ENCODE measurements at places on chromosomes 7 and 10.
A peak's percentile ranks its signal among the peaks of the same experiment; 100 is the strongest.

DNA sequence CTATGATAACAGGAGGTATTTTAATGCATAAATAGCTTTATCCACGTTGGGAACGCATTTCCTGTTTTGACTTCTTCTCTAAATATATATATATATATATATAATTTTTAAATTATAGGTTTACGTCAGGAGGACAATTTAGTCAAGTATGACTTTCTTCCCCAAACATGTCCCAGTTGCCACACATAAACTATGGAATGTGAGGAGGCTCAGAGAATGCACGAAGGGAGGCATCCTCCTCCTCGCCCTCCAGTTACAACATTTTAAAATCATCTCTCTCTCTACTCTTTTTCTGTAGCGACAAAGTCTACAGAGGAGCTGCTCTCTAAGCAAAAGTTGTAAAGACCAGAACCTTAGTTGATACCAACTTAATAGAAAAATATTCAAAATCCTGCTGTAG lies 106.9 kb upstream of the LYZL1 start:
- no peak for DNase-seq

- DNase-seq, result no peak
These were observed 375.2 kb downstream of the ARL4A start for GRCh38 chr7:13062631-13063030.

DNA sequence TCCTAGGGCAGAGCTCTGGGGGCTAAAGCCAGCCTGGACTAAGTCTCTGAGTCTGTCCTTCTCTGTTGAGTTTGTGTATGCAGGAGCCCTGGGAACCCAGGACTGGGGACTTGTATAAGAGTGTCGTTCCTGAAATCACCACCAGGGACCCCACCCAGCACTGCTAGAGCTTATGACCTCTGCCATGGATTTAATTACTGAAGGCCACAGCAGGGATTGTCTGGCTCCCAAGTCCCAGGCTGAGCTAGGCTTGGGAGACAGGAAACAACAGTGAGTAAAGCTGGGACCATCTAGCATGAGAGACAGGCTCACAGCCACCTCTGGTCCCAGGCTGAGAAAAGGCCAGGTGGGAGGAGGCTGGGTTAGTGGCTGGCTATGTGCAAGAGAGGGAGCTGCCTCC lies 1.4 kb upstream of the TSPAN15 start:
- peak; percentile 25 for DNase-seq

GRCh38 chr10:69866688-69867461 lies 65.2 kb downstream of the COL13A1 start:
- DNase-seq, result no peak

- DNase-seq, result no peak
These were observed 116.5 kb downstream of the CABCOCO1 start for GRCh38 chr10:61779276-61779675.

GRCh38 chr10:92052088-92052487 lies 128.5 kb downstream of the BTAF1 start:
- DNase-seq, result no peak

- no peak for DNase-seq
These were observed 170.3 kb downstream of the TCERG1L start for GRCh38 chr10:131141207-131141606.

DNA sequence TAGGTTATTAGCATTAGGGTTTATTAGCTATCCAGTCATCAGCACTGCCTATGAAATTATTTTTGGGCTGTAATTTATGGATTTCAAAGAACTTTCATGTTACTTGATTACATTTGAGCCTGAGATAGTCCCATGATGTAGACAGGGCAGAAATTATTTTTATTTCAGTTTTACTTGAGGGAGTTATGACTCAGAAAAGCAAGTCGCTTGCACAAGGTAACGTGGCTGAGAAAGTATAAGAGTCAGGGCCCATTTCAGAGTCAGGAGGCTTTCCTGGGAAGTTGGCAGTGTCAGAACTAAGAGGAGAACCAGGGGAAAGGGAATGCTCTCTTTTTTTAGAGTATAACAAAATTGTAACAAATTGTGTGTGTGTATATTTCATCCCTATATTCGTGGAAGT lies 16.5 kb downstream of the GATA3 start:
- no peak for DNase-seq

GRCh38 chr10:86348321-86349210 lies 18.0 kb downstream of the GRID1 start:
- DNase-seq, result no peak

DNA sequence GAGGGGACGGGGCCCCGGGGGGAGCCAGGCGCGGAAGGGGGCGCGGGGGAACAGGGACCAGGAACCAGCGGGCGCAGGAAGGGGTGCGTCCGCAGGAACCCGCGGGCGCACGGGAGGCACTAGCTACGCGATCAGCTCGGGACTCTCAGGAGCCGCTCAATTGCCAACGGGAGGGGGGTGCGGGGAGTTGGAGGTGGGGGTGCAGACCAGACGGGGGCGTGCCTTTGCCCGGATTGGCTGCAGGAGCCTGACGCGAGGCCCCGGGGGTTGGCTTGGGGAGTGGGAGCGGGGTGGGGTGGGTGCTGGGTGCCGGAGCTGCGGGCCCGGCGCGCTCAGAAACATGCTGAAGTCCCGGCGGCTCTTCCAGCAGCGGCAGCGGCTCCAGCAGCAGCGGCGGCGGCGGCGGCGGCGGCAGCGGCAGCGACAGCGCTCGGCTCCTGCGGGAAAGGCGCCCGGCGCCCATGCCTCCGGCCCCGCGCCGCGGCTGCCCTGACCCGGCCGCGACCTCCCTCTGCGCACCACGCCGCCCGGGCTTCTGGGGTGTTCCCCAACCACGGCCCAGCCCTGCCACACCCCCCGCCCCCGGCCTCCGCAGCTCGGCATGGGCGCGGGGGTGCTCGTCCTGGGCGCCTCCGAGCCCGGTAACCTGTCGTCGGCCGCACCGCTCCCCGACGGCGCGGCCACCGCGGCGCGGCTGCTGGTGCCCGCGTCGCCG lies at the start of gene ADRB1:
TSS of gene ADRB1 (plus strand) at position 335 of the 715 bp plus-strand sequence. CDS start at position 602, 267 bp downstream.
- peak; percentile 13 for DNase-seq

DNA sequence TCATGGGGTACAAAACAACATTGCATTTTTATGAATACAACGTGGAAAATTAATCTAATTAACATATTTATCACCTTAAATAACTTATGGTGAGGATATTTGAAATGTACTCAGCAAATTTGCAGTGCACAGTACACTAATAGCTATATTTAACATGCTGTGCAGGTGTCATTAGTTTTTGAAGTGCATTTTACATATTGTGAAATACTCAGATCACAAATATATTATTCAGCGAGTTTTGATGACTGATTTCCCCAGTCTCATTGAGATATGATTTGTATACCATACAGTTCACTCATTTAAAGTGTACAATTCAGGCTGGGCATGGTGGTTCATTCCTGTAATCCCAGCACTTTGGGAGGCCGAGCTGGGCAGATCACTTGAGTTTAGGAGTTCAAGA lies 59.5 kb downstream of the TET1 start:
- no peak for DNase-seq

GRCh38 chr10:71964098-71964742 lies at the start of gene CHST3:
Gene CHST3 (plus strand): TSS chr10:71964395. CDS start chr10:72005843, 41,448 bp downstream.
- DNase-seq, result no peak

DNA sequence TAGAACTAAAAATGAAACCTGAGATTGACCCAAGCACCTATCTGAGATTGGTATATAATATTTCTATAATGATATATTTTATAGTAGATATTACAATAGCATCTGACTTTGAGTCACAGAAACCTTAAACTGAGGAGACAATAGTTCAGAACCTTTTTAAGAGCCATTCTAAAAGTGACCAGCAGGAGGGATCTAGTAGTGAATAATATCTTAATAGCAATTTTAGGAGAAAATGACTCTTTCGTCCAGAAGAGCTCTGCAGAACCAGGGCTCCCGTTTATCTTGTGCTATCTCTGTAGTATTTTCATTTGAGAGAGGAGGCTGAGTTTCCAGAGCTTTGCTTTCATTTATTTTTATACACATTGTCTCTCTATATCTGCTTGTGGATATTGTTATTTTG lies 68.1 kb downstream of the PODXL start:
- no peak for DNase-seq

DNA sequence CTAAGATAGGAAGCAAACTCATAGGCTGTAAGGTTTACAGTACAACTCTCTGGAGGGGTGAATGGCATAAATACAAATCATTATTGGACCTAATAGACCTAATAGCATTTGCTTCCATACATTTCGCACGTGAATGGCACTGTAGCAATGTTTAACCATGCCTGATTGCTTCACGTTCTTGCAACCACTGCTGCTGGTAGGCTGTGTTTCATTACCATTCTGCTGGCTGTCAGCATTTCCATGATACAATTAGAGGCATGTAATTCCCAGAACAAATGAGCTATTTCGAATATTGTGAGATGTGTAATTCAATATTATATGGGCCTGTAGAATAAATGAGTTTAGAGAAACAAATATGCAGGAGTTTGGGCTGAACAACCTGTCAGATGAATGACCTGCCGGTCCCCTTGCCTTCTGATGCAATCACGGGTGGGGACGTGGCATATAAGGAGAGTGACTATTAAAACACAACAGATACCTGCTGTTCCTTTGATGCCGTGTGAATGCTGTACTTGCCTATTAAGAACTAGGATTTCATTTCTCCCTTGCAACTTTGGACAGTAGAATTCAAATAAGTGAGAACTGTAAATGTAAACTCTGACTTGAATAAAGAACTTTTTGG lies 393.4 kb downstream of the ACTR3B start:
- DNase-seq, result no peak

- DNase-seq, result no peak
These were observed 77.1 kb downstream of the MAP3K8 start for GRCh38 chr10:30510932-30511700.

DNA sequence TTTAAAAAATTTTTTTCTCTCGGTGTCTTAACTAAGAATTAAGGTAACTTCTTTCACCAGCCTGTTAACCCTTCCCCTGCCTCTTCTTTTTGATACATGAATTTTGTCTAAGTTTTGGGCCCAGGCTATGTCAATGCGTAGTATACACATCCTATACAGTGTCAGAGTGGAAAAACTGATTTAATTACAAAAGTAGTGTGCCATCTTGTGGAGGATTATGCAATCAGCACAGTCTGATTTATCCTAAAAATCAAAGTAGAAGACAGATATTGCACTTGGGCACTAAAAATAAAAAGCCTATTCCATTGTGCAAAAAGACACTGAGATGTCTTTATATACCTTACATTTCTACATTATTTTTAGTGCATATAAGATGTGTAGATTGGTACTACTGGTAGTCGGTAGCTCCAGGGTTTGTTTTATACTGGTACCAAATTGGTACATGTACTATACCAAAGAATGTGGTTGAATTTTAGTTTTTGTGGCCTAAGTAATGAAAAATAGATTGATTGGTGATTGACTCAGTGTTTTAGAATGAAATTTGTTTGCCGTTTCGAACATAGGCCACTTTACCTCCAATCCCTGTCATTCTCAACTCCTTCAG lies 96.6 kb downstream of the MKLN1 start:
- peak; percentile 6 for DNase-seq

- DNase-seq, result no peak
These were observed 42.2 kb downstream of the SLC29A4 start for GRCh38 chr7:5324961-5325360.

DNA sequence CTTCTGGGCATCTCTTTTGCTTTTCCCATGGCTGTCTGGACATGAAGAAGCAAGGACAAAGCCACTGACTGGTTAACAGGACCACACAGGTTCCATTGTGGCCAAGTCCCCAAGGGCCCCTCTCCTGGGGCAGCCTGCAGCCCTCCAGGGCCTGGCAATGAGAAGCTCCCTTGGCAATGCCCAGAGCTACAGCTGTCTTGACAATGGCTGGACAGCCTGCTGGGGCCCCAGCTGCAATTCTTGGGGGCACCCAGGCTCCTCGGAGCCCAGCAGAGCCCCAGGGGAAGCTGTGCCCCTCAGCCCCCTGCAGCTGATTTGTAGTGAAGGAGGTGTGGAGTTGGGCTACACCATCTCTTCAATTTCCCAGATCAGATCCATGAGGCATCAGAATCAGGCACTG lies 384.9 kb upstream of the PODXL start:
- DNase-seq, result no peak

DNA sequence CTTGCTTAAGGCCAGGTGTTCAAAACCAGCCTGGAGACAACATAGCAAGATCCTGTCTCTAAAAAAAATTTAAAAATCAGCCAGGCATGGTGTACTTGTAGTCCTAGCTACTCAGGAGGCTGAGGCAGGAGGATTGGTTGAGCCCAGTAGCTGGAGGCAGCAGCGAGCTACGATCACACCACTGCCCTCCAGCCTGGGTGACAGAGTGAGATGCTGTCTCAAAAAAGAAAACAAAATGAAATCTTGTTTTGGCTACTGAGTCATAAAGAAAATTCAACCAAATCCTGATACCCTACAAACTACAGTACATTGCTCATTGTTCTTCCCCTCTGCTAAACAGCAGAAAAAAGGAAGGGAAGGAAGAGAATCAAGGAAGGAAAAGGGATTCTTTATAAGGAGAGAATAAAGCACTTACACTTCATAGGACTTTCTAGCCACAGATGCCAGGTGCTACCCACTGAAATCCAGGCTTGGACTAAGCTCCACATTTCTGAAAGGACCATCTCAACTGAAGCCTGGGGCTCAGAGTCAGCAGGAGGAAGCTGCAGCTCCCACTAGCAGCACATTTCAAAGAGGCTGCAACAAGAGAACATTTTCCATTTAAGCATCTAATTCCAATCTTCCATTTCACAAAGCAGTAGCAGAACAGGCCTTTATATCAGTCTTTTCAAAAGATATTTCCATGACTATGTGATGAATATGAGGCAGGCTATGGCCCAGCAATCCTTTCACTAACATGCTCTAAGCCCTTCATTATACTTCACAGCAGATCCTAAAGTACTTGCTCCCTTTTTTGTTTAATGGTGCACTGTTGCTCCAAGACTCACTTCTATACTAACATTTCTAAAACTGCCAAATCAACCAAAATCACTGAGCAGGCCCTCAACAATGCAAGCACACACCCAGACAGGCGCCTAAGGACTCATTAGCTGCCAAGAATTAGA lies 13.5 kb downstream of the TNPO3 start:
- DNase-seq, result no peak

GRCh38 chr10:49393757-49394156 lies 2.1 kb downstream of the DRGX start:
- no peak for DNase-seq

DNA sequence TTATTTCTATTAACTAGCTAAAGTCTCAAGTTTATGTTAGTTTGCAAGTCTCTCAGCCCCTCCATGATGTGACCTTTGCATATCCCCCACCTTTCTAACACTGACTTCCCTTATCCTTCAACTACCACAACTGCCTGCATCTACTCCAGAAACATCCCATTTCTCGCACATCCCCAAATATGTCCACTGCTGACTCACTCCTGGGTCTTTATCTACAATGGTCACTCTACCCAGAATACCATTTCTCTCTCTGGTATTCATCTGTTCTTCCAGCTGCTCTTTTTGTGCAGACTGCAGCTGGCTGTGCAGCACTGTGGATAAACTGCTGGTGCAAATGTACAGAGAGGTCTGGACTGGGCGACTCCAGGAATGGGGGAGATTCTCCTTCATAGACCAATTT lies 32.7 kb upstream of the PRSS1 start:
- DNase-seq, result no peak

- DNase-seq, result no peak
These were observed 85.8 kb upstream of the EGFR start for GRCh38 chr7:54932818-54933543.

DNA sequence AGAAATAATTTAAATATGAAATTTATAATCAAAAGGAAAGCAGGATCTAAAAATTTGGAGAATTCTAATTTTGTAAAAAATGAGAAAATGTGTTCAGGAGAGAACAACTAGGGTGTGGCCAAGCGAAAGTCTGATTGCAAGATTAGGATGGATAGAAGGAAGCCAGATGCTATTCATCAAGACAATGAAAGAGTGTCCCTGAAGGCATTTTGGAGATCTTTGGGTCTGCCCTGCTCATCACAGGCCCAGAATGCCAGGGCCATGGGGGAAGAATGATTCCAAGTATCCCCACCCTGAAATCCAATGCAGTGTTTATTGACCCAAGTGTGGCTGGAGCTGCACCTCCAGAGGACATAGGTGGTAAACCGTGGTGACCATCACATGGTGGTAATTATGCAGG lies 724.0 kb upstream of the FZD8 start:
- no peak for DNase-seq

Measured in stimulated activated CD4-positive, alpha-beta T cell treated with anti-CD3 and anti-CD28 coated beads, Interleukin-2, amount 100 ng/mL, for 4 hours (primary cell).